Activated T-helper 1 cell treated with anti-CD3 and anti-CD28 coated beads, Interleukin-12 subunit alpha, Interleukin-12 subunit beta, Interleukin-2, Interleukin-4 antibody, amounts not matched to agents 30 ng/mL and 10 ng/mL and 1 ng/mL, durations not matched to agents 14 hours and 24 hours and 36 hours (primary cell): ENCODE measurements at places on chromosomes 5 and 9. TPM values are rescaled to one million over a fixed set of nuclear protein-coding genes. Genes with fewer than 3 reads are reported as not detected.

DNA sequence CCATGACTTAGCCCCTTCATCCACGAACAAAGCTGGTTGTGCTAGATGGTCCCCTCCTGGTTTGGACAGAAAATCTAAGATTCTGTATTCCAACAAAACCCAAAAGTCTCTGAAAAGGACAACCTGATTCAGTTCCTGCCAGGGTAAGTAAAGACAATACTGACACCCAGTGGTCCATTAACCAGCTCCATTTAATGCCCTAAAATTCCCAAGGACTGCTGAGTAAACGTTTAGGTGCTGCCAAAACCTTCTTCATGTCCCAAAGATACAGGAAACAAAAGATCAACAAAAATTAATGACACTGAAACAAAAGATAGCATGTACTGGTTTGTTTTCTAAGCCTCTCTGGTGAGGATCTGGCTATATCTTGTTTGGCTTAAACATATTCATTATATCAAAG lies 25.3 kb upstream of the PPP1R2B start:
- no peak for DNase-seq

- DNase-seq, result peak; percentile 84
Observed at GRCh38 chr9:131739959-131740648, at the start of gene RAPGEF1. Gene RAPGEF1, minus strand, starts transcription at chr9:131740076. Its CDS starts 246 bp downstream, at chr9:131739830.

GRCh38 chr5:57718155-57718554 lies 235.5 kb upstream of the ACTBL2 start:
- DNase-seq, result no peak

GRCh38 chr9:127106466-127106855 lies 16.0 kb downstream of the ANGPTL2 start:
- DNase-seq, result no peak

C5 gene
- total RNA-seq, result 1.2 and 1.9 TPM in 2 replicates

SGCD gene
- not detected in 2 replicates for total RNA-seq
